ENCODE measurements at places on chromosomes 16 and 17. TPM values are rescaled to one million over a fixed set of nuclear protein-coding genes. Genes with fewer than 3 reads are reported as not detected.

GRCh38 chr17:48555258-48556228 lies 10.6 kb upstream of the HOXB2 start:
- H3K27ac ChIP-seq = peak overlapping the region; percentile 94
- H3K36me3 ChIP-seq = peaks cover 25% of the 10 kb centered on the region
- H3K4me1 ChIP-seq = peaks cover 75% of the 10 kb centered on the region
- no peak for DNase-seq
- H3K4me3 ChIP-seq = peak overlapping the region; percentile 93
- peaks cover 62% of the 10 kb centered on the region for H3K27me3 ChIP-seq

The NPB gene
- 0.64 TPM for total RNA-seq

DNA sequence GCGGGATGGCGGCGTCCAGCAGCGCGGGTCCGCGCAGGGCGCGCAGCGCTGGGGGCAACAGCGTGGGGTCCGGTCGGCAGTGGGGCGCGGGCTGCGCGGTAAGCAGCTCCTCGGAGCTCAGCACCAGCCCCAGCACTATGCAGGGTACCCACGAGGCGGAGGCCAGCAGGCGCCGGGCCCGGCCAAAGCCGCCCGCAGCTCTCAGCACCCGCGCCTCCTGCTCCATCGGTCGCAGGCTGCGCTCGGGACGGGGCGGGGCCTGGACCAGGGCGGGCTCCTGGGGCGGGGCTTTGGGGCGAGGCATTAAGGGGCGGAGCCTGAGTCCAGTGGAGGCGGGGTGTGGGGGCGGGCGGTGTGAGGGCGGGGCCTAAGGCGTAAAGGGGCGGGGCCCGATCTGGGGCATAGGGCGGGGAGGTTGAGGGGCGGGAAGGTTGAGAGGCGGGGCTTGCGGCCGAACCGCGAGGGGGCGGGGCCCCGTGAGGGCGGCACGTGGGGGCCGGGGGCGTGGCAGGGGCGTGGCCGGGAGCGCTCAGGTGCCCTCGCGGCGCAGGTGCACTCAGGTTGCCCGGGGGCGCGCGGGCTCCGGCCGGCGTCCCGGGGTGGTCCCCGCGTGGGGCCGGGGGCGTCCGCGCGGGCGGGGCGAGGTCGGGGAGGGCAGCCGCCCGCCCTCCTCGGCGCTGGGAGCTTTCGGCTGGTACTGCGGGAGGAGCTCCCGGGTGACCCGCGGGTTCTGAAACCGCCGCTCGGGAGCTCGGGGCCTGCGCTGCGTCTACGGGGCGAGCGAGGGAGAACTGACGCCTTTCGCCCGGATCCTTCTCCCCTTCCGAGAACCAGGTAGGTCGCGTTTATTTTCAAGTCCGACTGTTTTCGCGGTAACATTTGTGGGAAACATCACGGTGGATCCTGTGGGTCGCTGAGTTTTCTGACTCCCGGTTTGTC lies 1.4 kb upstream of the SLC22A31 start:
- peak; percentile 90 for DNase-seq
- peak overlapping the region; percentile 83 for H3K4me3 ChIP-seq
- peaks cover 49% of the 10 kb centered on the region for H3K27me3 ChIP-seq
- no peaks in the 10 kb centered on the region for H3K36me3 ChIP-seq

GRCh38 chr17:81740395-81740961 lies 28.4 kb downstream of the SLC25A10 start:
- H3K4me3 ChIP-seq = no peak overlapping the region
- H3K27me3 ChIP-seq = peaks cover 7% of the 10 kb centered on the region
- no peaks in the 10 kb centered on the region for H3K36me3 ChIP-seq
- no peak for DNase-seq

GRCh38 chr17:19262650-19263631 lies 25.8 kb downstream of the EPN2 start:
- peak overlapping the region; percentile 72 for H3K4me3 ChIP-seq
- peak overlapping the region; percentile 94 for H3K27ac ChIP-seq
- peaks cover 4% of the 10 kb centered on the region for H3K36me3 ChIP-seq
- DNase-seq = no peak
- no peaks in the 10 kb centered on the region for H3K27me3 ChIP-seq
